H9 (cell line): ENCODE measurements at places on chromosomes 5 and 9. TPM values are rescaled to one million over a fixed set of nuclear protein-coding genes. Genes with fewer than 3 reads are reported as not detected.

DNA sequence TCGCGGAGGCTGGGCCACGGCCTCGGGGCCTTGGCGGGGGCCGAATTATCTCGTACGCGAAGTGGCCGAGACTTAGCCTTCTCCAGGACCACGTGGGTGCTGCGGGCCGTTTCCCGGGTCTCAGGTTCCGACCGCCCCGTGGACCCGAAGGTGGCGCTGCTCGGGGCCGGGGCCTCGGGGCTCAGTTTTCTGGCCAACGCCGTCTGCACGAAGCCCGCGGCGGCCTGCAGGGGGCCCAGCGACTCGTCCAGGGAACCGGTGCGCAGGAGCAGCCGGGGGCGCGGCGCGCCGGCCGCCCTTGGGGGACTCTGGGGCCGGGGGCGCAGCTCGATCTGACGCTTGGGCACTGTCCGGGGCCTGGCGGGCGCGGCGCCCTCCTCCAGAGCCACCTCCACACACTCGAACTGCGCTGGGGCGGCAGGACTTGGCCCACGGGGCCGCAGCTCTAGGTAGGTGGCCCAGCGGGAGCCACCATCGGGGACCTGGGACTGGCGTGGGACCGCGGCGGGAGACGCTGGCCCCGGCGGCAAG lies 716 bp downstream of the PROB1 start:
- peak overlapping the region; percentile 88 for H3K4me3 ChIP-seq
- DNase-seq, result peak; percentile 61
- peaks cover 1% of the 10 kb centered on the region for H3K36me3 ChIP-seq

DNA sequence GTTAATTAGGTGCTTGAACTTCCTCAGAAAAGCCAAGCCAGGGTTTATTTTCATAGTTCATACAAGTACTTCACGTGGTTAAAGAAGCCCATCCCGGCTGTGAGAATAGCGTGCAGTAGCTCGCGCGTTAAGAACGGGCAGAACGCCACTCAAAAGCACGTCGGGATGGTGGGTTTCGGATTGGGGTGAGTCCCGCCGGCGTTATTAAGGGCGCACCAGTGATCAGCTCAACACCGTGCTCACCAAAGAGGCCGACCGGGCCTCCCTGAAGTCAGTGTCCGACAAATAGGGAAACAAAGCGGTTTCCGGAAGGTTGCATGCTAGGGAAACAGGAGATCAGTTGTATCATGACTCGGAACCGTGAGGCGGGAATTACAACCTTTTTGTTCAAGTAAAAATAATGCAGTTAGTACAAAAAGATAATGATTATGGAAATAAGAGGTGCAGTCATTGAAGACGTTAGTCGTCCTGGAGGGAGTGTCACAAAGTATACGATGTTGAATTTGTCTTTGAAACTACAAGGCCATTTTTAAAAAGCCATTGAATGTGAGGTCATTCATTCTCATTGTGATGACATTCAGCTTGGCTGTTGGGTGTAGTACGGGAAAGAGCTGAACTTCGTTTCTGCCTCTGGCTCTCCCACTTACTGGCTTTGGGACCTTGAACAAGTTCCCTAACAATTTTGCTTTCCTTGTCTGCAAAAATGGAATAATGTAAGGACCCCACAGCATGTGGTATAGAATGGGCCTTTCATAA lies 992 bp downstream of the SETD9 start:
- H3K4me1 ChIP-seq, result no peaks in the 10 kb centered on the region; the same call in 1 of the 2 replicates
- peak overlapping the region; percentile 86 for H3K4me3 ChIP-seq
- DNase-seq, result no peak
- H3K27ac ChIP-seq, result peak overlapping the region; percentile 76
- H3K27me3 ChIP-seq, result no peaks in the 10 kb centered on the region
- peaks cover 10% of the 10 kb centered on the region for H3K36me3 ChIP-seq

DNA sequence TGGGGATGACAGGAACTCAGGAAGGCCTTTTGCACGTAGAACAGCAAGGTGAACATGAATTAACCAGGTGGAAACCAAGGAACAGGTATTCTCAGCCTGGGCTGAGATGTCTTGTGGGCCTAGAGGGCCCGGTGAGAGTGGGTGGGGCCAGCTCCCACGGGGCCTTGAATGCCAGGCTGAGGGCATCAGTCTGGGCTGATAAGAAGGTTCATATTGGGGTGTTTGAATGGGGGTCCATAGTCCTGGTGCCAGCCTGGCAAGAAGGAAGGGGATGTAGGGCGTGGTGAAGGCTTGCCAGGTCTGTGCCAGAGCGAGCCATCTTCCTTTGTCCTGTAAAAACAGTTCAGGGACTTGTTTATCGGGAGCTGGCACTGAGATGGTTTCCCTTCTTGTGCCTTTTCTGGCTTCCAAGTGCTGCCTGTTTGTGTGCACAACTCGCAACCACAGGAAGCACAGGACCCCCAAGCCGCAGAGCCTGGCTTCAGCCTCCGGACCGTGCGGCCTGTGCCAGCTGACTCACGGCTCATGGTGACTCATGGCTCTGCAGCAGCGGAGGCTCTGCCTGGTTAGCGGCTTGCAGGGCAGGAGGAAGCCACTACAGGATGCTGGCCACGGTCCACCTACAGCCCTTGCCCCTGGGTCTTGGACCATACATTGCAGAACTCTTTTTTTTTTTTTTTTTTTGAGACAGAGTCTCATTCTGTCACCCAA lies 2.4 kb downstream of the CARD19 start:
- no peak for DNase-seq
- H3K4me3 ChIP-seq, result no peak overlapping the region
- peaks cover 5% of the 10 kb centered on the region; the same call in 1 of the 2 replicates for H3K36me3 ChIP-seq
- no peaks in the 10 kb centered on the region; the same call in 1 of the 2 replicates for H3K4me1 ChIP-seq
- H3K27ac ChIP-seq, result no peak overlapping the region

DNA sequence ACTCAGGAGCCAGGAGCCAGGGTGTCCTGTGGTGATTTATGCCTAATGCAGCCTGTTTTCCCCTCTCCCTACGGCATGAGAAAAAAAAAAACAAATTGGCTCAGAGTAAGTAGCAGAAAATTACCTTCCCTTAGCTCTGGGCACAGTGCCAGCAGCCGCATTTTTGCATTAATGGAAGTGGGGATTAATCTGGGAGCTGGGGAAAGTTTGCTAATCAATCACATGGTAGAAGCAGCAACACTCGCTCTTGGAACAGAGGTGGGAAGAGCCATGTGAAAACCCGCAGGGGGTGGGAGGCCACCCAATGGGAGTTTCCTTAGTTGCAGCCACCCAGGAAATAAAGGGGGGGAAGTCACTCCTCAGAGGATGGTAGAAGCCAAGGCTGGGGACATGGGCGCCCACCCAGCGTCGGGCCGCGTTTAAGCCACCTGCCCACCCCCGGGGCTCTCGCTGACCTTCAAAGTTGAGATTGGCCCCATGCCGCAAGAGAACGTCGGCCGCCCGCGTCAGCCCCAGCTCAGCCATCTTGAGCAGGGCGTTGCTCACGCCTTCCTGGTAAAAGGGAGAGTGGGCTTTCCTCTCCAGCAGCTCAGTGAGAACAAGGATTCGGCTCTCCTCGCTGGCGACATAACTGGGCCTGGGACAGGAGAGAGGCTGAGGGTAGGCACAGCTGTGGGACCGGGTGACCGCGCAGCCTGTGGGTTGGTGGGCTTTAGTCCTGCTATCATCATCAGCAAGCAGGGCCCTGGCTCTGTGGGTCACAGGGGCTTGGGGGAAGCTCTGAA lies 1.7 kb downstream of the ASB6 start:
- H3K4me3 ChIP-seq, result peak overlapping the region; percentile 80
- no peaks in the 10 kb centered on the region for H3K27me3 ChIP-seq
- peaks cover 24% of the 10 kb centered on the region for H3K36me3 ChIP-seq
- DNase-seq, result no peak

- H3K4me1 ChIP-seq, result 0 out of 2 replicates have a peak, but pooled peaks cover 3% of the 10 kb centered on the region
- no peak overlapping the region for H3K27ac ChIP-seq
- H3K36me3 ChIP-seq, result peaks cover 7% of the 10 kb centered on the region; the same call in 2 of the 3 replicates
- H3K4me3 ChIP-seq, result no peak overlapping the region
Observed at GRCh38 chr5:172860520-172861443, 26.7 kb downstream of the ERGIC1 start.

GRCh38 chr5:142079306-142079721 lies 29.3 kb upstream of the NDFIP1 start:
- H3K27ac ChIP-seq, result no peak overlapping the region
- H3K4me1 ChIP-seq, result no peaks in the 10 kb centered on the region
- no peak for DNase-seq
- H3K36me3 ChIP-seq, result peaks cover 3% of the 10 kb centered on the region; the same call in 1 of the 2 replicates
- no peak overlapping the region for H3K4me3 ChIP-seq

- H3K4me3 ChIP-seq, result no peak overlapping the region
- peaks cover 2% of the 10 kb centered on the region; the same call in 1 of the 2 replicates for H3K4me1 ChIP-seq
- no peak overlapping the region for H3K27ac ChIP-seq
- H3K36me3 ChIP-seq, result no peaks in the 10 kb centered on the region
- H3K27me3 ChIP-seq, result no peaks in the 10 kb centered on the region; the same call in 1 of the 2 replicates
- DNase-seq, result no peak
Observed at GRCh38 chr9:97525451-97525850, 24.0 kb downstream of the TMOD1 start.

MUSK gene
- not detected in 2 replicates for total RNA-seq

NSMF gene
- 46.3 and 51.0 TPM in 2 replicates for total RNA-seq

GGTA1 gene
- total RNA-seq, result not detected in 2 replicates

ZNF367 gene
- total RNA-seq, result 9.3 and 10.1 TPM in 2 replicates
